ENCODE measurements at places on chromosomes 7 and 10. TPM values are rescaled to one million over a fixed set of nuclear protein-coding genes. Genes with fewer than 3 reads are reported as not detected.

CPA4 gene
- 0.45 TPM for total RNA-seq

- no peak for DNase-seq
These were observed 19.0 kb downstream of the STEAP1 start for GRCh38 chr7:90173127-90173844.

DNA sequence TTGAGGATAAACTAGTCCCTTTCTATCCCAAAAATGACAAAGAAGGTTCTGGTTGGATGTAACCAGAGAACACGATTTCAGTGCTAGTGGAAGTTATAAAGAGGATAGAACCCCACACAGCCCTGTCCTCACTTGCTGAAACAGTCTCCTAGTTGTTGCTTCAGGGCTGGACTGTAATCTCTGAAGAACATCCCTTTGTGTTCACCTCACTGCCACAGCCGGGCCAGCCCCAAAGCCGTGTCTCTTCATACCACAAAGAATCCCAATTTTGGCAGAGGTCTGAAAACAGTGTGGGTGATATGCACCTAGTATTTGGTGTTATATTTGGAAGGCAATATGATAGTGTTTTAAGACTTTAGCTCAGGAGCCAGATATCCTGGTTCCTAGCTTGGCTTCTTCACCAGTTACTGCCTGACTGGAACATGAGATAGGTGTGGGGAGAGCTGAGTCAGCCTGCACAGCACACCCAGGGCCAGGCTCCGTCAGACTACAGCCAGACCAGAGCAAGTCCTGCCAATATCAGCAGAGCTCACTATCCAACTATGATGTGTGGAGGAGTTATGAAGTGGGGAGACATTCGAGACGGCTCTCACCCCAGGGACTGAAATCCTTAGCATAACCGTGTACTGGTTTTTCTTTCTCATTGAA lies 21.2 kb downstream of the CYP3A4 start:
- peak; percentile 70 for DNase-seq

- DNase-seq: no peak
These were observed 398.1 kb upstream of the PRKCQ start for GRCh38 chr10:6978187-6978627.

- no peak for DNase-seq
These were observed 482.9 kb upstream of the AKR1E2 start for GRCh38 chr10:4343091-4343490.
